Lower leg skin (tissue), 4 donors: ENCODE measurements at places on chromosomes 1 and 21.

GRCh38 chr1:73801912-73802429, 396.0 kb downstream of the LRRIQ3 start:
- DNase-seq, result no peak

- no peak for DNase-seq
Measured at GRCh38 chr21:30340714-30341573, 3.5 kb upstream of the KRTAP27-1 start.

GRCh38 chr21:41817228-41817627, 50.4 kb upstream of the RIPK4 start:
- DNase-seq, result peak; percentile 80

DNA sequence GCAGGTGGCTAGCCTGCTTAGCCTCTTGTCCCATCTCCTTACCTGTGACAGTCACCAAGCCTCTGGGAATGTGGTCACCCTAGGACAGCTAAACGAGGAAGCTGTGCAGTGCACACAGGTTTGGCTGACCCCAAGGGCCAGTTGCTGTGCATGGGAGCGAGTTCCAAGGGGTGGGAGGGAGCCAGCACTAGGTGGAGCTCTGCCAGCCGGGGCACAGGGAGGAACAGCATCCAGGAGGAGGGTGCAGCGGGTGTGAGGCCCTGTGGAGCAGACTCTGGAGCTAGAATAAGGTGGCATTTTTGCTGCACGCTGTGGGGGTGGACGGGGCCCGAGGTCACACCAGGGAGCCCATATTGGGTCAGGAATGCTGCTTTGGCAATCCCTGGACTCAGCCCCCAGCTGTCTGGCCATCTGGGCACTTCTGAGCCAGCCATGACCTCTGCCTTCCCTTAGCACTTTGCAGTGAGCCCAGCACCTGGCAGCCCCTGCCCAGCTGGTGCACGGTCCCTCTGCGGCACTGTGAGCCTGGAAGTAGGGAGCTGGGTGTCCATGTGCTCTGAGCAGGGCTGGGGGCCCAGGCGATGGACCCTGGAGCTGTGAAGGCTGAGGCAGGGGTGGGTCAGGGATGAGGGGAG, 8.7 kb downstream of the PDXK start:
- DNase-seq, result no peak

DNA sequence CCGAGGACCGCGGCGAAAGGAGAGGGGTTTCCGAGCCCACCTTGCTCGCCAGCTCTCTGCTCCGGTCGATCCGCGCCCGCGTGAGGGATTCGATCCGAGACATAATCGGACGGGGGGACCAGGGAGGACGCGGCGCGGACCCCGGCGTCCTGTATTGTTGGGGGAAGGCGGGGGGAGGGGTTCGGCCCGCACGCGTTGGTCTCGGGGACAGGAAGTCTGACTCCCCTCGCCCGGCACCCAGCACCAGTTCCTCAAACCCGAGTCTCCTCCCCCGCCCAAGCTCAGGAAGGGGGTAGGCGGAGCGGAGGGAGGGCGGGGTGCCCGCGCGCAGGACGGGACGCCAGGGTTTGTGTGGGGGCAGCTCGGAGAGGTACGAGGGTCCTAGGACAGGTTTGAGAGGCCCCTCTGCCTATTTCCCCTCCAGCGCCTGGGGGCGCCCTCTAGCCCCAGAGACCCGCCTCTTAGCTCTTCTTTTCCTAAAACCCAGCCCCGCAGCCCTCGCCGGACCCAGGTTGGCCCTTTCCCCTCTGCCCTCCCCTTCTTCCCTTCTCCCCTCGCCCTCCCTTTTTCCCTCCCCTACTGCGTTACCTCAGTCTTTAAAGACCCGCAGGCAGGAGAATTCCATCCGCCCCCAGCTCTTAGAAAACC, at the start of gene ARHGEF2:
TSS of gene ARHGEF2 (minus strand) at position 223 of the 648 bp plus-strand sequence. CDS start at position 103, 120 bp downstream.
- peak; percentile 79 for DNase-seq

DNA sequence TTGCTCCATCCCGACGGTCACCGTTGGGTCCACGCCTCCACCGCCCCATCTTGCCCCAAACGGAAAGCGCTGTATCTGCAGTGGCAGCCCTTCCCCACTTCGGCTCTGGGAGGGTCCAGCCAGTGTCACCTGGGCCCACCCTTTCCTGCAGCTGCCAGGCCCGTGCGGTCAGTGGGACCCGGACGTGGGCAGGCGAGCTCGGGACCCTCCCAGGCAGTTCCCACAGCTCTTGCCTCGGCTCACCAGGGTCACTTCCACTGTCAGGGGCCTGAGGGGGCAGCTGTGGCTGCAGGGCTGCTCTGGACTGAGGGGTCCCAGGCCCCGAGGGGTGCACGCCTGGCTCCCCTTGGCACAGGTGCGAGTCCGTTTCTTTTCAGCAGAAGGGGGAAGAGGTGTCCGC, 80.7 kb downstream of the SKI start:
- no peak for DNase-seq

- DNase-seq, result peak; percentile 75
Measured at GRCh38 chr1:109806733-109807400, 43.1 kb upstream of the EPS8L3 start.

DNA sequence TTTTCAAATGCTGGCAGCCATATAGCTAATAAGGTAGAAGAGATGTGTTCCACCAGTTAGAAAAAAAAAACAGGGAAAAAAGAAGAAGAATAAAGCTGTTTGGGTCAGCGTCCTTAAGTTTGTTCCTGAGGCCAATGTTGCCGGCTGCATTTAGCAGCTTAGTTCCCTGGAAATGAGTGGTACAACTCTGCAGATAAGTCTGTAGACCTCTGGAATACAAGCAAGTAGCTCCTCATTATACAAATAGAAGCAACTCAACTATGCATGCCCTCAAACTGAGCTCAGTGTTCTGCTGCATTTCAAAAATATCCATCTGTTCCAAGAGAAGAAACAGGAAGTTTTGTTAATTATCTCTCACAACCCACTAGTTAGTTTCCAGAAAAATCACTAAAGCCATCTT, 181.2 kb upstream of the PKN2 start:
- DNase-seq, result no peak

- DNase-seq, result no peak
Measured at GRCh38 chr1:202680586-202681352, 29.5 kb downstream of the SYT2 start.

GRCh38 chr1:32991819-32992488, 27.3 kb upstream of the RNF19B start:
- DNase-seq, result no peak

DNA sequence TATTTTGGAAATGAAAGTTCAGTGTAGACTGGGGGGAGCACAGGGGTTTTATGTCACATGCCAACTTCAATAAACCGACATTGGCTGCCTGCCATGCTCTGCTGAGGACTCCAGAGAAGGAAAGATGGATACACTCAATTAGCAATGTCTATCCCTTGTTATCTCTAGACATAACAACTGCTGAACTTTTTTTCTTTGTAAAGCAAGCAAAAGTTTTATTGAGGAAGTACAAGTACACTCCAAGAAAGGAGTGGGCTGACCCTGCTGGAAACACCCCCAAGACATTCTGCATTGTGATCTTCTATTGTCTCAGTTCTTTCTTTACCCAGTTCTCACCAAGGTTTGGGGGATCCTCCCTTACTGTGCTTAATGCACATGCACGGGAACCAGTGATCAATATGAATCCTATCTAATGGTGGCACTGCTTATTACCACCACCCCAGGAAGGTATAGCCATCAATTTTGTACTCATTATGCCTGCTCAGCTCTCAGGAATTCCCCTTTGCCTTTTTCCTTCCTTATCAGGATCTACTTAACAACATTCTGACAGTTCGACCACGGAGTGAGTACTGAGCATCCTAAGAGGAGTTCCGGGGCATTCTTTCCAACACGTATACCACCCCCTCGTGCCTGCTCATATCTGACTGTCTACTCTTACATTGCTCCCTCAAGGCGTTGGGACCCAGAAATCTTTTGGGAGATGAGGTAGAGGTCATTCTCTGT, 28.7 kb downstream of the SYNJ1 start:
- DNase-seq, result no peak

- DNase-seq, result no peak
Measured at GRCh38 chr1:201473296-201473695, 4.3 kb upstream of the PHLDA3 start.

- no peak for DNase-seq
Measured at GRCh38 chr1:107662971-107663370, 302.0 kb downstream of the VAV3 start.

GRCh38 chr1:52867087-52867863, 24.7 kb downstream of the ZYG11A start:
- no peak for DNase-seq
